ENCODE measurements at places on chromosomes 4 and X.
A peak's percentile ranks its signal among the peaks of the same experiment; 100 is the strongest.

DNA sequence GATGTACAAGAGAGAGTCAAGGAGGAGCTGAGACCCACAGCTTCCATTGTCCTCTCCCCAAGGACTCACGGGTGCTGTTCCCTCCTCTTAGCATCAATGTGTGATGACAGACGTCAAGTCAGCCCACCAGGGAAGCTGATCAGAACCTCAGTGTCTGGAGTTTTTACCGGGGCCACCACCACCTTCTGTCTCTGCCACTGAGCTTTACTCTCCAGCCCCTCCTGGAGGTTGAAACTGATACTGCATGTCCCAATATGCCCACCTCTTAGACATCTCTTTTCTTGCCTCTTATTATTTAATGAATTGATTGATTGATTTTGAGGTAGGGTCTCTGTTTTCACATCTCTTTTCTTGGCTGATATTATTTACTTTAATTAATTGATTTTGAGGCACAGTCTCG lies 10.3 kb upstream of the AKAP17A start:
- DNase-seq: peak; percentile 45

DNA sequence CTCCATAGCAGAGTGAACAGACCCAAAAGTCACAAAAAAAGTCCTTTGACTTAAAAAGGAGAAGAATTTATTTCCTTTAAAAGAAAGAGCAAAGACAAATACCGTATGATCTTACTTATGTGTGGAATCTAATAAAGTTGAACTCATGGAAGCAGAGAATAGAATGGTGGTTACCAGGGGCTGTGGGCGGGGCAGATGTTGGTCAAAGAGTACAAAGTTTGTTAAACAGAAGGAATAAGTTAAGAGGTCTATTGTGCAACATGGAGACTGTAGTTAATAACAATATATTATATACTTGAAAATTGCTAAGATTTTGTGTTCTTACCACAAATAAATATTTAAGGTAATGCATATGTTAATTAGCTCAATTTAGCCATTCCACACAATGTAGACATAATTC lies 173.3 kb upstream of the S100G start:
- no peak for DNase-seq

- DNase-seq: no peak
Measured at GRCh38 chr4:100977746-100978397, 369.5 kb downstream of the PPP3CA start.

DNA sequence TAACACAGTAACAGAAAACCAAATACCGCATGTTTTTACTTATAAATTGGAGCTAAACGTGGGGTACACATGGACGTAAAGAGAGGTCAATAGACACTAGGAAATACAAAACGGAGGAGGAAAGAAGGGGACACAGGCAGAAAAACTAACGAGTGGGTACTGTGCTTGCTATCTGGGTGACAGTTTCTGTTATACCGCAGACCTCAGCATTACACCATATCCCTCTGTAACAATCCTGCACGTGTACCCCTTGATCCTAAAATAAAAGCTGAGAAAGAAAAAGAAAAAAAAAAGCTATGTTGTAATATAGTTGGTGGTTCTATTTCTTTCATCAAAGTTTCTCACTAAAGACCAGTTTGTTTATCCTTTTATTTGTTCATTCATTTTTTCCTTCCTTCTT lies 47.9 kb upstream of the UNC5C start:
- DNase-seq: no peak

GRCh38 chrX:10897768-10898167 lies 213.4 kb upstream of the HCCS start:
- no peak for DNase-seq

Measured in stimulated activated CD8-positive, alpha-beta memory T cell treated with anti-CD3 and anti-CD28 coated beads, Interleukin-7, amount 100 ng/mL, for 48 hours (primary cell).